ENCODE measurements at places on chromosomes 4 and X. TPM values are rescaled to one million over a fixed set of nuclear protein-coding genes. Genes with fewer than 3 reads are reported as not detected.

GRCh38 chr4:52370576-52370975 lies 288.5 kb downstream of the USP46 start:
- H3K4me3 ChIP-seq = no peak overlapping the region
- H3K4me1 ChIP-seq = no peaks in the 10 kb centered on the region
- DNase-seq = no peak
- H3K27ac ChIP-seq = no peak overlapping the region
- H3K36me3 ChIP-seq = no peaks in the 10 kb centered on the region

DNA sequence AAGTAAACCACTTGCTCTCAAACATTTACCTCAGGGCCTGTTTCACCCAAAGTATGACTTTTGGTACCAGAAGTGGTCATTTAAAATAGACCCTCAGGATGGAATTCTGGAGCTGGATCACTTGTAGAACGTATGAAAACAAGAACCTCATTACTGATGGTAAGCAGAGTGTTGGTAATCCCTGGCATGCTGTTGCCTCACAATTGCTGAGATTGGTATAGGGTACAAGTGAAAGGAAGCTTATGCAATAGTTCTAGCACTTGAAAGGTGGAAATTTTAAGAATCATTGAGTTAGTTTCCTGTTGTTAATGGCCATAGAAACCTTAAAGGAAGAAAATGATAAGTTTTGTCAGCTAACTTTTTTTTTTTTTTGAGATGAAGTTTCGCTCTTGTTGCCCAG lies 22.3 kb upstream of the THOC2 start:
- no peaks in the 10 kb centered on the region for H3K27me3 ChIP-seq
- H3K4me3 ChIP-seq = no peak overlapping the region
- no peaks in the 10 kb centered on the region for H3K4me1 ChIP-seq
- no peaks in the 10 kb centered on the region for H3K36me3 ChIP-seq
- no peak for DNase-seq
- no peak overlapping the region for H3K27ac ChIP-seq

- H3K4me3 ChIP-seq = no peak overlapping the region
- H3K27ac ChIP-seq = no peak overlapping the region
- no peaks in the 10 kb centered on the region for H3K27me3 ChIP-seq
Measured at GRCh38 chr4:83438719-83439118, 16.9 kb downstream of the HELQ start.

DNA sequence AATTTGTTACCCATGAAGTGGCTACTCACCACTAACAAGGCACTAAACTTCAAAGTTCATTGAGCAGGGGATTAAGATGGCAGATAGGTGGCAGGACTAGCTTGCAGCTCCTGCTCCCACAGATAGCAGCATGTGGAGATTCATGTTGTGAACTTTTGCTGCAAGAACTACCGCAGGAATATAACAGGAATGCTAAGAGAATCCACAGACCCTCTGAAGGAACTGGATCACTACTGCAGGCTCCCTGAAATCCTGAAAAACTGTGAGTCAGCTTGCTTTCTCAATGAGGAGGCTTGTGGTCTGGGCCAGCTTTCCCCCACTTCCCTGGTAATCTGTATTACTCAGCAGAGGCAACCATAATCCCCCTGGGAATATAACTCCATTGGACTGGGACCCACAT lies 118.5 kb upstream of the VCX2 start:
- H3K4me3 ChIP-seq = no peak overlapping the region
- H3K27me3 ChIP-seq = no peaks in the 10 kb centered on the region
- DNase-seq = no peak
- H3K36me3 ChIP-seq = no peaks in the 10 kb centered on the region

GRCh38 chr4:181897935-181898334 lies 345.3 kb upstream of the TENM3 start:
- no peaks in the 10 kb centered on the region for H3K27me3 ChIP-seq
- H3K4me3 ChIP-seq = no peak overlapping the region
- no peak overlapping the region for H3K27ac ChIP-seq

DNA sequence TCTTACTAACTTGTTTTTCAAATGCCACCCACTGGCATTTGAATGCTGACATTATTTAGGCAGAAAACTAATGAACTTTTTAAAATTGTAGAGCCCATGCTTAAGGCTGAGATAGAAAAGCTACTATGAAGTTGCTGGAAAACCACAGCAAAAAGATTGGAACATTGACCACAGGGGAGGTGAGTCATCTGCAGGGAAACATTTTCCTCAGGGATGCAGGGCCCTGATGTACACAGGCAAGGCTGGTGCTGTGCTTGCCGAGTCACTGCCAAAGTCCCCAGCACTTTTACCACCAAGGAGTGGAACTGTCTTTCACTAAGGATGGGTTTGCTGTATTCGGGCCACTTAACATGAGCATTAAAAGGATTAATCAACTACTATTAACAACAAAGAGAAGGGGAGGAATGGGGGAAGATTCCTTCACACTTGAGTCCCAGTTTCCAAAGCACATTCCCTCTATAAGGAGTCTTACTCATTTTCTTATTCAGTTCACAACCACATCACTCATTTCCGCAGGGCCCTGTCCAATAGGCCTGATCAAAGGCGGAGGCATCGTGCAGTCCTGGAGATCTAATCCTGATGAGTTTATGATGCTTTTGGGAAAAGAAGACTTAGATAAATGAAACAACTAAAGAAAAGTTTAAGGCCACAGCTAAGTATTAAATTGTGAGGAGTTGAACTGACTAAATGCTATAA lies 202.9 kb upstream of the NPY2R start:
- H3K27ac ChIP-seq = no peak overlapping the region
- no peak overlapping the region for H3K4me3 ChIP-seq
- no peaks in the 10 kb centered on the region for H3K36me3 ChIP-seq
- DNase-seq = no peak
- no peaks in the 10 kb centered on the region for H3K4me1 ChIP-seq
- H3K27me3 ChIP-seq = no peaks in the 10 kb centered on the region

GRCh38 chrX:39835776-39836175 lies 262.0 kb downstream of the BCOR start:
- no peaks in the 10 kb centered on the region for H3K27me3 ChIP-seq
- DNase-seq = no peak
- H3K4me3 ChIP-seq = no peak overlapping the region
- no peak overlapping the region for H3K27ac ChIP-seq
- no peaks in the 10 kb centered on the region for H3K4me1 ChIP-seq

- peak overlapping the region; percentile 45 for H3K27ac ChIP-seq
- H3K4me1 ChIP-seq = no peaks in the 10 kb centered on the region
- H3K36me3 ChIP-seq = no peaks in the 10 kb centered on the region
- H3K27me3 ChIP-seq = no peaks in the 10 kb centered on the region
Measured at GRCh38 chr4:59553721-59554091, 1646.4 kb upstream of the ADGRL3 start.

DNA sequence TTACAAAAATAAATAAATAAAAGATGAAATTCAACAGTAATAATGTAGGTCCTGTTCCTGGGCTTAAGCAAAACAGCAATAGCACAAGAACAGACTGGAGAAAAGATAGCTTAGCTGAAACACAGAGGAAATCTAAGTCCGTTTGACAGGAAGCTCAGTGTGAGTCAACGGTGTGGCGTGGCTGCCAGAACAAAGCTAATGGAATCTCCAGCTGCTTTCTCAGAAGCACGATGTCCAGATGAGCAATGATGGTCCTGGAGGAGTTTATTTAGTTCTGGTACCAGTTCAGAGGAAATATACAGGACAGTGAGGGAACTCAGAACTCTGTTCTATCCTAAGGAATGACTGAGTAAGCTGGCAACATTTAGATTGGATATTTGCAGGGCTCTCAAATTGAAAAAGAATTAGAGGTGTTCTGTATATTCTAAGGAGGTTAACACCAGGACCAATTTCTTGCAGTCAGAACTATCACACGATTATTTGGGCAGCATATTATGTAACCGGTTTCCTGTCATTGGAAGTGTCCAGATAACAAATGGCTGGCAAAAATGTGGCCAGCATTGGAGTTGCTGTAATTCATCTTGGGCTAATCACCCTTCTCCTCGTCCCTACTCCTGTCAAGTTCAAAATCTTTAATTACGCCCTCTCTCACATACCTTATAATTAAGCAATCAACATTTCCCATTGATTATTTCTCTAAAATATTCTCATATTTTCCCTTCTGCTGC lies 12.7 kb downstream of the GAB3 start:
- no peaks in the 10 kb centered on the region for H3K27me3 ChIP-seq

- no peaks in the 10 kb centered on the region for H3K27me3 ChIP-seq
- H3K27ac ChIP-seq = peak overlapping the region; percentile 45
- H3K4me3 ChIP-seq = no peak overlapping the region
- H3K4me1 ChIP-seq = peaks cover 30% of the 10 kb centered on the region
- 0 out of 2 replicates have a peak, but pooled peaks cover 3% of the 10 kb centered on the region for H3K36me3 ChIP-seq
- DNase-seq = peak; percentile 59
Measured at GRCh38 chrX:45852884-45853283, 652.2 kb upstream of the DIPK2B start.

DNA sequence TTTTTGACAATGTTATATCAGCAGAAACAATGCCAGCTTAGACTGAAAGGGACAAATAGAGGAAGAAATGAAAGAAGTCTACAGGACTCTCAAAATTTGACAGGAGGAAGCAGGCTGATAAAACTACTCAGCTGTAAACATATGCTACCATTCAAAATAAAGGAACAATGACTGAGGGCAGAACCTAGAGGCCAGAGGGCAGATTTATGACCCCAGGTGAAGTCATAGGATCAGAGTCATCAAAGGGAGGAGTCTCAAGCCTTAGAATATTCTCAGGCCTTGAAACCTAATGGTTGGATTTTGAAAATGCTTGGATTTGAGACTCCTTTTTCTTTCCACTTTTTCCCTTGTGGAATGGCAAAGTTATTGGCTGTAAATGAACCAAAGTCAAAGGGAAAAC lies 17.0 kb upstream of the SYTL5 start:
- no peak for DNase-seq
- no peaks in the 10 kb centered on the region for H3K36me3 ChIP-seq
- no peak overlapping the region for H3K4me3 ChIP-seq
- H3K27me3 ChIP-seq = no peaks in the 10 kb centered on the region
- H3K4me1 ChIP-seq = peaks cover 21% of the 10 kb centered on the region
- H3K27ac ChIP-seq = no peak overlapping the region

DNA sequence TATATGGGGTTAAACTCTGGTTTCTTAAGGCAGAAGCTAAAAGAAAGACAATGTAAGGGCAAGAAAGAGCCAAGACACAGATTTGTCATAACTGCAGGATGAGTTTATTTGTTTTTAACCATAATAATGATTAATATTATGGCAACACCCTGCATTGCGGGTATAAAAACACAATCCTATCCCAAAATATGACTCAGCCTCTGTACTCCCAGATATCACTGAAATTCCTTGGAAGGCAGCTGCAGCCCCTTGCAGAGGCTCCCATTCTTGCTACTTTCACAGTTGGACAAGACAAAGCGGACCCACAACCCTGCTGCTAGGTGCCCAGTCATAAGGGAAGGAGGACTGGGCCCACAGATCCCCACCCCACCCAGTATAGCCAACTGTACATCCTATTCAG lies 20.4 kb upstream of the FGF16 start:
- H3K4me1 ChIP-seq = no peaks in the 10 kb centered on the region
- no peak for DNase-seq
- H3K27me3 ChIP-seq = no peaks in the 10 kb centered on the region
- no peak overlapping the region for H3K27ac ChIP-seq

DNA sequence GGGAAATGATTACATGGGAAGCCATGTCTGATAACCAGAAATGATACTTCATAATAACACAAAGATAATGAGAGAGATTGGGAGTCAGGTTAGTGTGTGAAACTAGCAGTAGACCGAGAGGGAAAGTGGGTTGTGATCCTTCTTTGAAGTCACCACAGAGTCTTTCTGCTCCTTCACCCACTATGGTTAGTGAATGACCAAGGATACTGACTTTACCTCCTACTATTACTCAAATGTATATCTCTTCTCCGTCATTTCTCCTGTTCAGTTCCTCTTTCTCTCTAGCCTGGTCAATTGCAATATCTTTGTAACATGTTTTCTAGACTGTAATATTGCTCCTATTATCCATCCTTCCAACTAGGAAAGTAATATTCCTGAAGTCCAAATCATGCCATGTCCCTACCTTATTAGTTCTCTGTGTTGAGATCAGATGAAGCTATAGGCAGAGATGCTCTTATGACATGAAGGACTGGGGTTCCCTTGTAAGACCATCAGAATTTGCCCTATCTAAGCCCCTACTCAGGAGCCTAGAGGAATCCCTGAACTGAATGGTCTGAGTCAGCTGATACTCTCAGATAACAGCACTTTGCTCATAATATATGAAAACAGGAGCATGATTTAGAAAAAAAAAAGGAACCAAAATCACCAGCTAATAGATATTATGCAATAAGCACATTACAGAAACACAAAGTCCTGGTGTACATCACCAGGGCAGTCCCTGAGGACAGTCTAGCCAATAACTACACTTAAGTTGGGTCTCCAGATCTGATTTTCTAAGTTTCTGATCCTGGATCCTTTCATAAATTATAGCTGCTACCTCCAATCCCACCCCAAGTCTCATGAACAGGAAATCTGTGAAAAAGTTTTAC lies 81.2 kb downstream of the SHROOM3 start:
- H3K27ac ChIP-seq = no peak overlapping the region
- no peaks in the 10 kb centered on the region for H3K36me3 ChIP-seq
- no peak overlapping the region for H3K4me3 ChIP-seq
- peaks cover 6% of the 10 kb centered on the region for H3K4me1 ChIP-seq
- H3K27me3 ChIP-seq = no peaks in the 10 kb centered on the region
- DNase-seq = no peak

DNA sequence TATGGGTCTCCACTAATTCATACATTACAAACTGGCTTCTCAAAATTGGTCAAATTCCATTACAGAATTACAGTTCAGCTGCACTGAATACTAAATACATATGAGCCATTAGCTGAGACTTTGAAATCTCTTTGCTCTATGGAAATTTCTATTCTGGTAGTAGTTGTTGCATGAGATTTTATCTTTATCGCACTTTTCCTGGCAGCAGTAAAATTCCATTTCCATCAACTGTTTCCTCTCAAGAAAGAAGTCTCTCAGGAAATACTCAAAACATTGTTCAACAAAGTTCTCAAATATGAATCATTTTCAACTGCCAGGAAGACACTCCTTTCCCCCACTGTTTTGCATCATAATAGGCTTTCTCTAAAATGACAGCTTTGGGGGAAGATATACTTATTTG lies 51.3 kb downstream of the ATP11C start:
- no peak overlapping the region for H3K4me3 ChIP-seq
- peaks cover 34% of the 10 kb centered on the region for H3K4me1 ChIP-seq
- no peak for DNase-seq

- no peak overlapping the region for H3K4me3 ChIP-seq
- no peaks in the 10 kb centered on the region for H3K36me3 ChIP-seq
- no peak overlapping the region for H3K27ac ChIP-seq
- DNase-seq = no peak
- H3K27me3 ChIP-seq = no peaks in the 10 kb centered on the region
Measured at GRCh38 chr4:154014407-154015321, 225.8 kb upstream of the SFRP2 start.

GRCh38 chr4:104475652-104476051 lies 19.0 kb downstream of the CXXC4 start:
- H3K4me3 ChIP-seq = no peak overlapping the region
- no peaks in the 10 kb centered on the region for H3K36me3 ChIP-seq
- no peaks in the 10 kb centered on the region for H3K27me3 ChIP-seq
- no peak overlapping the region for H3K27ac ChIP-seq
- no peak for DNase-seq
- no peaks in the 10 kb centered on the region for H3K4me1 ChIP-seq

Gene PAK3
- 1.7 TPM for total RNA-seq

Gene CXXC4
- total RNA-seq = 0.56 TPM

Gene GPRASP3
- 0.22 TPM for total RNA-seq

Gene MAP3K15
- not detected for total RNA-seq

Gene TAF7L
- 0.08 TPM for total RNA-seq

Gene SLC6A8
- total RNA-seq = 2.7 TPM

Data from SJSA1 (cell line).